ENCODE measurements at places on chromosomes 5 and 9.

DNA sequence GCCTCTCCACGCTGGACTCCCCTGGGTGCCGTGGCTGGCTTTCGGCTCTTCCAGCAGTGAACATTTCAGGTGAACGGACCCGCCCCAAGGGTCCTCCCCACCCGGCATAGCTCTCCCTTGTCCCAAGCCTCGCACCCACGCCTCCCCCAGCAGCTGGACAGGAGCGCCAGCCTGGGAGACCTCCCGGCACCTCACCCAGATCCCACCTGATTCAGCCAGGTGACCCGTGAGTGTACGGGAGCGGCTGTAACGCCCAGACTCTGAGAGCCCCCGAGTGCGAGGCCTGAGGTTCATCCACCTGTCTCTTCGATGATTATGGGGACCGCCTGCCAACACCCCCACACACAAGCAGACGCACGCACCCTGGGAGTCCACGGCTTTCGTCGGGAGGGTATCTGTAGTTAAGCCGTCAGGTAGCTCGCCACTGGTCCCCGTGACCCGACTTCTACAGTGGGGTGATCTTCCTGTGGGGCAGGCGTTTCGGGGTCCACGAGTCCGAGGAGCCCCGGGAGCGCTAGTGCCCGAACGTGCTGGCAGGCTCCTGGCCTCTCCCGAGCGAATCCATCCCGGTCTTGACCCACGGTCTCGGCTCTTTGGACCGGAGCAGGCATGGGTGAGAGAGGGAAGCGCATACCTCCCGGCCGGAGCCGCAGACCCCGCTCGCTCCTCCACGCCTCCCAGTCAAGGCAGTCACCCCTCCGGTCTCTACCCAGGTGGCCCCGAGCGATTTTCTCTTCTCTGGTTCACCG is 14.9 kb downstream of the TRIM7 start:
- DNase-seq = no peak

DNA sequence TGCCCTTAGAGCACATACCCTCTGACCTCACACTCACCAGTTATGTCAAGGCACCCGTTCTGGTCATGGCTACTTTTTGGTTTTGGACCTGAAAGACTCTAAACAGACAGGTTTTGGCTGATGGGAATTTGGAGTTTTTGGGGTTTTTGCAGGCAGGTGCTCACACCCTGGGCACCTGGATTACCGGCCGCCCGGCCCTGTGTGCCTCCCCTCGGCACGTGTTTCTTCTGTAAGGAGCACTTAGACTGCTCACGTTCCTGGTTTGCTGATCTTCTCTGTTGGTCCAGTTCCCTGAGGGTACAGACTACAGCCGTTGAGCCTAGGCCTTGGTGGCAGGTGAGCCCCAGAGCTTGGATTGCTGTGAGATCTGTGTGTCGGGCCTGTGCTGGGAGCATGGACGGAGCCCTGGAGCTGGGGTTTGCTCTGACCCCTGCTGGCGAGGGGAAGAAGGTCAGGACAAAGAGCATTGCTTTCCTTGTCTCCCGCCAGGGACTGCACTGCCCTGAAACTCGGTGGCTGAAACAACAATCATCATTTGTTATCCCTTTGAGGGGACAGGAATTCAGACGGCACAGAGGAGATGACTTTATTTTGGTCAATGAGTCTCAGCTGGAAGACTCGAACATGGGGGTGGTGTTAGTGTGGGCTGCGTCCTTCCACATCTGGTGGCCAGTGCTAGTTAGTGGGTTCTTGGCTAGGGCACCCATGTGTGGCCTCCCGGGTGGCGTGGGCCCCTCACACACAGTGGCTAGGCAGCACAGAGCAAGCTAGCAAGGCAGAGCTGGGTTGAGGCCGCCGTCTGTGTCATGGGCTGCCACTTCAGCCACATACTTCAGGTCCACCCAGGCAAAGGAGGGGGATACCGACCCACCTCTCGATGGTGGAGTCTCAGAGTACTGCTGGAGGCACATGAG is 76.4 kb downstream of the EHMT1 start:
- peak; percentile 90 for DNase-seq

DNA sequence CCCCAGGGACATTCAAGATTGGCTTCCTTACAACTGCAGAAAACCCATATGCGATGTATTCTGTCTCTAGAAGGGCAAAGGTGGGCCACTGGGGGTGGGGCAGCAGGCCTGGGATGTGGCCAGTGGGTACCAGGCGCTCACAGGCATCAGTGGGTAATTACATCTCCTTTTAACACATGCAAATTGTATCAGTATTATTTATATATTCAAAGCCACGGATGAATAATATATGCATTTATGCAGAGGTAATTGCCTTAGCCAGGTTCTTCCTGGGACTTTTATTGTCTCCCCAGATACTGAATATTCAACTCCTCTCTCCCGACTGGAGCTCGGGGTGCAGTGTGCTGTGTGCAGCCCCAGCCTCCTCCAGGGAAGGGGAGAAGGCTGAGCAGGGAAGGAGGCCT is 109.4 kb upstream of the MVB12B start:
- no peak for DNase-seq

GRCh38 chr5:95838001-95838520 is 15.5 kb upstream of the GLRX start:
- peak; percentile 74 for DNase-seq

DNA sequence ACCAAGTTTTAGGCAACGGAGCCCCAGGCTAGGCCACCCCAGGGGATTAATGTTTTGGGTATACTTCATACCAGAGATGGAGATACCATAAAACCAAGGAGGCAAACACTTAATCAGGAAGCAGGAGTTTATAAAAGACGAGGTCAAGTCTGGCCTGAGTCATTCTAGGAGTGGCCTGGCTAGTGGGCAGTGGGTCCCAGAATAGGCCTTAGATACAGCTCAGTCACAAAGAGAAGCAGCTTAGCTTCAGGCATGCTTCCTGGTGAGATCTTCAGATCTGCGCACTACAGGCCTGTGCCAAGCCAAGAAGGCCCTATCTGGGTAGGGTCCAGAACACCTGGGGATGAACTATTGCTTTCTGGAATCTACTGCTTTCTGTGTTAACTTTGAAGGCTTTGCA is 20.6 kb upstream of the NR5A1 start:
- DNase-seq = no peak

DNA sequence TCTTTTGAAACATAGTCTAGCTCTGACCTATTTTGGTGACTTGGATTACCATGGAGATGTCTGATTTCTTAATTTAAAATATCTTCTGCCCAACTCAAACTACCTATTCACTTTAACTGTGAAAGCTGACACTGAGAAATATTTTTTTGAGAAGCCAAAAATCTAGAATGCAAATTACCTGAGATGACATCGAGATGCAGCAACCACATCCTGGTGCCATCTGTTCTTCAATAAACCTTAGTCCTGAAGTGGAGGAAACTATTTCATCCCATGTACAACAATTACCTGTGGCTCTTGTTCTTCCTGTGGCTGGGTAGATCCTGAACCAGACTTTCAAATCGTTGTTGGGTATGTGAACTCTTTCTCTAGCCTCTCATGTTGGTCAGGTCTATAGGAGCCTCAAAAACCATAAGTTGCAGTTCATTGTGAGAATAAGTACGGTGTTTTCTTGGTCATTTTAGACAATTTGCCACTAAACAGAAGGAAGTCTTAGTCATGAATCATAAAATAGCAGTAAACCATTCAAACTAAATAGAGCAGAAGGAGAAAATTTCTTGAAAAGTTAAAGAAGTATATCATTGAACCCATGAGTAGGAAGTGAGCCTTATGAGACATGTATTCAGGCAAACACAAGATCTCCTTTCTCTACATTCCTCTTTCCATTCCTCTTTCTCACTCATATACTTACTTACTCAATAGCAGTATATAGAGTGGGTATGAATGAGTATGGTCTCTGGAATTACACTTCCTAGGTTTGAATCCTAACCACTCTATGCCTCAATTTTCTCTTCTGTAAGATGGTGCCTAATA is 176.0 kb downstream of the HMHB1 start:
- no peak for DNase-seq

GRCh38 chr9:37385286-37385685 is 37.2 kb upstream of the GRHPR start:
- DNase-seq = no peak

DNA sequence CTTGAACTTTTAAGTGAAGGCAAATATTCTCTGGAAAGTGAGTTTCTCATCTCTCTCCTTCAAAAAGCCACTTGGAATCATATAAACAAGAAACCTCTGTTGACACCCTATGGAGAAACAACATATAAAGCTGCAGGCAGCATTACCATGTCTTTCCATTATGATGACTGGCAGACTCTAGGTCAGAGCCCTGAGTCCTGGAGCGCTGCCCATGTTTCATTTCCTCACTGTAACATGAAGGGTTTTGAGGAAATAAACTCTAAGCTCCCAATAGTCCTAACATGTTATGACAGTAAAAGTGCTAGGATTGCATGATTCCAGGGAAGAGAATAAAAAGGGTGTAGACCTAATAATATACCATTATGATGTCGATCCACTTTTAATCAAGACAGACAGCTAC is 220.6 kb downstream of the CTNND2 start:
- DNase-seq = peak; percentile 67

DNA sequence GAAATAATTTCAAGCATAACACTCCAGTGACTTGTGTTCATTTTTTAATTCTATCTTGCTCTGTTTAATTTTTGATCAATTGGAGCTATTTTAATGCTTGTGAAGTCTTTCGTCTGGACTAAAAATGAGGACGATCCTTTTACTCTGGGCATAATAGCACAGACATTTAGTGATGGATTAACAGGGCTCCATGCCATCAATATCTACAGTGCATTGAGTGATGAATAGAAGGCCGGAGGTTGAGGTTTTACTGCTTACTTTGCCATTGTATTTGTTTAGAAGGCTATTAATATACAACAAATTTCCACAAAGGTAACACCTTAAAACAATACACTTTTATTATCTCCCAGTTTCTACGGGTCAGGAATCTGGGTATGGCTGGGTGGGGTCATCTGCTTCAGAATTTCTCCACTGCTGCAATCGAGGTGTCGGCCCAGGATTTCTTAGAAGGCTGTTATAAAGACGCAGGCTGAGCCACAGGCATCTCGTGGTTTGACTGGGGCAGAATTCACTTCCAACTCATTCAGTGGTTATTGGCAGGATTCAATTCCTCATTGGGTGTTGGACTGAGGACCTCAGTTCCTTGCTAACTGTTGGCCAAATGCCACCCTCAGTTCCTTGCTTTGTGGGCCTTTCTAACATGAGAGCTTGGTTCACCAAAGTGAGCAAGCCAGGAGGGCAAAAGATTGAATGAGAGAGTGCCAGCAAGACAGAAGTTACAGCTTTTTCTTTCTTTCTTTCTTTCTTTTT is 265.4 kb upstream of the VLDLR start:
- DNase-seq = no peak

DNA sequence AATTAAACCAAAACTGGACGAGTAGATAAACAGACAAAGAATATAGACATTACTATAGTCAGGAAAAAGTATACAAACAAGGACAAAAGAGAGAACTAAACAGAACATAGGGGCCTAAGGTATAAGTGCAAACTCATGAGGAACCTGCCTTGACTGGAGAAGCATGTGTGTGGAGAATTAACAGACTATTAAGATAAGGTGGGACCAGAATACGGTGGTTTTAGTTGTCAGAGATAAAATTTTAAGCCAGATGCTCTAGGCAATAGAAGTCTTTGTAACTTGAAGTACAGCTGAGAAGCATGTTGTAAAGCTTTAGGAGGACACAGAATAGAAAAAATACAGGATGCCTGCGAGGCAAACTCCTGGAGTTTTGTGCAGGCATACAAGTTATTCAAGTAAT is 707.1 kb downstream of the PTPRD start:
- no peak for DNase-seq

GRCh38 chr5:33457126-33457525 is 16.4 kb downstream of the TARS1 start:
- DNase-seq = no peak

DNA sequence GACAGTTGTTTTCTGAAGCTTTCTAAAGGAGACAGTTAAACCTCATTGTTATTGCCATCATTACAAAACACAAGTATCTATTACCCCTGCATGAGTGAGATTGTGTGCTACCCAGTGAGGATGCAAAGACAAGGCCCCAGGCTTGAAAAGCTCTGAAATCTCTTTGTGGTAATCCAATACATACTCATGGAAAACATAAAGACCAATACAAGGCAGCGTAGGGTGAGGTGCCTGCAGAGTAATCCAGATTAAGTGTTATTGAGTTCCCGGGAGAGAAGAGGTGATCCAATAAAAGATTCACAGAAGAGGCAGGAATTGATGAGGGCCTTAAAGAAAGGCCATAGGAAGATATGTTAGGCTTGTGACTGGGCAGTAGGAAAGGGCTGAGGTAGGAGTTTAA is 150.1 kb downstream of the MEF2C start:
- DNase-seq = no peak

DNA sequence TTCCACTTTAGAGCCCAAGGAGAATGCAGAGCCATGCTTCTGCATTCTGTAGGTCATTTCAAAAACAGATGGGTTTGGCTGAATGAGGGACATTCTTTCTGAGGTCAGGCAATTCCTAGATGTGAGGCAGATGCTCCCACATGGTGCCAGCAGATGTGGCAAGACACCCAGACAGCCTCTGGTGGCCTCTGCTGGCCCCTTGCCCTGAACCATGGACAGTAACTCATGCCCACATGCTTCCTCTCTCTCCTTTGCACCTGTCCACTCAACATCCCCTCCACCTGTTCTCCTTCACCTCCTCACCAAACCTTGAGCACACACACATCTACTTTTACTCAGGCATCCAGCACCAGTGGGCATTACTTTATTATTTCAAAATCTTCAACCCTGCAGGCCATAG is 252.3 kb downstream of the DNAH5 start:
- no peak for DNase-seq

- DNase-seq = no peak
Measured at GRCh38 chr9:28967226-28967625, 1393.9 kb upstream of the C9orf72 start.

GRCh38 chr5:160297004-160297403 is 15.4 kb downstream of the CCNJL start:
- no peak for DNase-seq
